Activated gamma-delta T cell treated with anti-CD3 and anti-CD28 coated beads, Interleukin-2, amount 50 U/mL, for 16 hours (primary cell): ENCODE measurements at places on chromosomes 2 and 18.

- no peak for DNase-seq
Measured at GRCh38 chr2:235235977-235236767, 257.7 kb upstream of the AGAP1 start.

GRCh38 chr2:223759569-223760430, 77.6 kb downstream of the AP1S3 start:
- DNase-seq: no peak

GRCh38 chr2:139142252-139142880, 362.2 kb upstream of the NXPH2 start:
- no peak for DNase-seq

GRCh38 chr2:144548532-144549191, 28.7 kb upstream of the ZEB2 start:
- DNase-seq: no peak

DNA sequence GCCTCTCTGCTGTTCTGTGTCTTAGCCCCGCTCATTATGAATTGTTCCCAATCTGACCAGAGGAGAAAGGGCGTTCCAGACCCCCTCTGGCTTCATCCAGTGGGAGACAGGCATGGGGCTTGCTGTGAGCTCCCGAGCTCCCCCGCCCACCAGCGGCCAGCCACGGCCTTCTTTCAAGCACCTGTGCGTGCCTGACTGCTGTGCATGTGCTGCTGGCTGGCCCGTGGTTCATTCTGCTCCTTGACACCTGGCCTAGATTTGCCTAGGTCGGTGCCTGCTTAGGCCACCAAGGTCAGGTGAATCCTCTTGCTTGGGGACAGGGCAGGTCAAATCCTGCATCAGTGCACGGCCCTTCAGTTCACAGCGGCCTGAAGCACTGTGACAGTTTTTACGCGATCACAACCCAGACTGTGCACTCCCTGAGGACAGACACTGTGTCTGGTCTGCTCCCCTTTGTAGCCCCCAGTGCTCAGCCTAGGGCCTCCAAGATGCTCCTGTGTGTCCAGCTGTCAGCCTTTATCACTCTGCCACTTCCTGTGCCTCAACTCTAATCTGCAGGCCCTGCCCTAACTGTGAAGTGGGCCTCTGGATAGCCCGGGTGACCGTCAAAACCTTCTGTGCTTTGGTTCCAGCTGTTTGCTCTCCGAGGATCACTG, 3.6 kb upstream of the LPIN1 start:
- DNase-seq: no peak

DNA sequence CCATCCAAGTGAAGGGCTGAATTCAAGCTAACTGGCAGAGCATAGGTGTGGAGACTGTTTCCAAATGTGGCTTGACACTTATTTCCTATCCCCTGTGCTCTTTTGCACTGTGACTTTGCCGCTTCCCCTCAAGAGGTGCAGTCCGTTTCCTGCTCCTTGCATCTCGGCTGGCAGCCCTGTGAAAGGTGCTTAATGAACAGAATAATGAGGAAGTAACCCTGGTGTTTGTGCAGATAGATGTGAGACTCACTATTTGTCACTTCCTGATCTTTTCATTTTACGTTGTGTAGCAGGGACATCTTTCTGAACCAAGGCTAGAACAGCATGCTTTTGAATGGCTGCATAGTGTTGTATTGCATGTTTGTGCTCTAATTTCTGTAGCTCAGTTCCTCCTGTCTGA, 60.8 kb downstream of the CEP192 start:
- DNase-seq: no peak

DNA sequence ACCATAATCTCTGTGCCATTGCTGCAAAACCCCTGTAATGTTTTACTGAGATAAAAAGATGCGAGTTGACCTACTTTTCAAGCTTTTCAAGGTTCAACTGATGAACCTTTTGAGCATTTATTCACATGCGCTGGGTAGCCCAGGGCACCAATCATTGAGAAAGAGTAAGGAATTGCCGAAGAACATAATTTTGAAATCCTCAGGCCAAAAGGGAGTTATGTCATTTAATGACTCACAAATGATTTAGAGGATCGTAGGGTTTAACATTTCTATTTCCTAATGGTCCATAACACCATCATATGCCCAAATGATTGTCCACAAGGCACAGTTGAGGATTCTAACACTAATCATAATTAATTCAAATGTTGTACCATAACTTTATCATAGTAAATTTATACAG, 20.2 kb upstream of the DLX1 start:
- no peak for DNase-seq

GRCh38 chr2:133760376-133760775, 192.1 kb upstream of the NCKAP5 start:
- DNase-seq: no peak

- DNase-seq: no peak
Measured at GRCh38 chr2:69168950-69169654, 156.1 kb downstream of the ANTXR1 start.

DNA sequence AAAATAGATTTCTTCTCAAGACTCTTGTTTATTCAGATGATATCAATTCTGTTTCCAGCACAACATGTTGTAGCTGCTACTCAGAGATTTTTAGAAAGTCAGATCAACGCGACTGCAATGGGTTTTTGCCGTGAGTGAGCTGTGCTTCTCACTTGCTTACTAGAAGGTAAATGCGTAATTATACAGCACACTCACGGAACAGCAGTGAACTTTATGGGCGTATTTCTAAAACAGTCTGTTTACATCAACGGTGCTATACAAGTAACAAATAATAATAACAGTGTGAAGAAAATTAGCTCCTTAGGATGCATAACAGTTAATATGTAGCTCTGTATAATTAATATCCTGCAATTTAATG, 533.6 kb downstream of the RNF144A start:
- peak; percentile 38 for DNase-seq

- no peak for DNase-seq
Measured at GRCh38 chr2:53629501-53629900, 138.1 kb upstream of the CHAC2 start.

- no peak for DNase-seq
Measured at GRCh38 chr2:218024871-218025270, 22.1 kb upstream of the TNS1 start.

GRCh38 chr2:55239656-55240222, 7.3 kb downstream of the RPS27A start:
- no peak for DNase-seq

DNA sequence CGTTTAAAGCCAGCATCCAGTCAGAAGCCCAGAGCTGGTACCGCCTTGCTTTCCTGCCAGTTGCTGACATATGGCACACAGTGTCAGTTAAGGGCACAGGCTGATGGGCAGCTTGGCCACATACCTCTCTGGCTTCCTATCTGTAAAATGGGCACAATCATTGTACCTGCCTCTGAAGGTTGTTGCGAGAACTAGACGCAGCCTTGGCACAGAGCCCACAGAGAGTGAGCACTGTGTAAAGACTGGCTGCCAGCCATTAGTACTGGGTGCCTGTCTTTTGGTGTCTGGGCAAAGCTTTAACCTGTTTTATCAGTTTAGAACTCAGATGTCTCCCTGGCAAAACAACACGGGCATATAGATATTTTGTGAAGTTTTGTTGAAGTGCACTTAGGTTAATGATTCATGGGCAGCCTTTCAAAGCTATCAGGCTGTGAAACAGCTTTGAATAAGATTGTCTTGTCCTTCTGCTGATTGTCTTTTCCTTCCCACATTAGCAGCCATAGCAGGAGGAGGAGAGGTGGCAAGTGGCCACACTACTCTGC, 269.5 kb downstream of the NEDD4L start:
- DNase-seq: no peak

GRCh38 chr2:99841749-99842148, 300.6 kb downstream of the AFF3 start:
- no peak for DNase-seq

GRCh38 chr2:69704446-69704845, 37.5 kb upstream of the ANXA4 start:
- no peak for DNase-seq

DNA sequence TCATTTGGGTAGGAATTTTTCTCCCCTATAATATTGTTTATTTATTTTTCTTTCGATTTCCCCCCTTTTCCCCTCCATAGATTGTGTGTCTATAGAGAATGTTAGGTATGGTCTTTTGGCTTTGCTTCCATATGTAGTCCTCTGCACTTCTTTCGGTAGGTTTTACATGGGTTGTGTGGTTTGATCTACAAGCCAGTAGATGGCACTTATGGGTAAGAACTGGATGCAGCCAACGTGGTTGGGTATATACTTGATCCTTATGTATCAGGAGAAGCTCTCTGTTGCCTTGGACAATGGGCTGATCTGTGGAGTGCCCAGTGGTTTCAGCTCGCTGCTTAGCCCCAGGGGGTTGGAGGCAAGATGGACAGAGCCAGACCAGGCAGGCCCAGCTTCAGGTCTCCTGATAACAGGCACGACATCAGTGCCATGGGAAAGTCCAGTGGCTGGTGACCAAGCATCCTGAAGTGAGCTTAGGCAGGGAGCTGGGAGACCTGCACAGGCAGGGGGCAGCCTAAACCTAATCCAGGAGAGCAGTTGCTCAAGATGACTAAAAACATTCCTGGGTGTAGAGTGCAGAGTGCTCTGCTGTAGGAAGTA, 488.3 kb downstream of the CCDC85A start:
- DNase-seq: no peak

DNA sequence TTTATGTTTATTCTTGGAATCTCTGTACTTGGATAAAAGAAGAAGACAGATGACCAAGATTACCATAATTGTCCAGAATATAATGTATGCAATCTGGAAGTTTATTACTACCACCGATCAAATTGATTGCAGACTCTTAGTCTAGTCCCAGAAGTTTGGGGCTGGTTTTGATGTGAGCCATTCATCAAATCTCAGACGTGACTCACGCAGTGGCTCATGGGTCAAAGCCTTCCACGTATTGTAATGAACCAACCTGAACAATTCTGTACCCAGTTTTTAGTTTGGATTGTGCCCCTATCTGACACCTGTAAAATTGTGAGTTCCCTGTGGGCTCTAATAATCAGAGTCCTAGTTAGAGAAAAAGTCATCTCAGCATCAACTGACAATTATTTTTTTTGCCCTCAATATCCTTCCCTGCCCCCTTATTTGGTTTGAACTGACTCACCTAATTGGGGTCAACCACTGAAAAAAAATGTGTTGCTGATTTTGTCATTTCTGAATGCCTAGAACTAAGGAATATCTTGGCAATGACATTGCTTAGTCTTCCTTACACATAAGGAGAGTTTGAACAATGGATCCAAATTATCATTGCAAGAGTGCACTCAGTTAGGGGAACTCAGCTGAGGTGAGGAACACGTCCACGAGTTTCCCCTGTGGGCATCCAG, 219.5 kb upstream of the NRP2 start:
- DNase-seq: no peak

DNA sequence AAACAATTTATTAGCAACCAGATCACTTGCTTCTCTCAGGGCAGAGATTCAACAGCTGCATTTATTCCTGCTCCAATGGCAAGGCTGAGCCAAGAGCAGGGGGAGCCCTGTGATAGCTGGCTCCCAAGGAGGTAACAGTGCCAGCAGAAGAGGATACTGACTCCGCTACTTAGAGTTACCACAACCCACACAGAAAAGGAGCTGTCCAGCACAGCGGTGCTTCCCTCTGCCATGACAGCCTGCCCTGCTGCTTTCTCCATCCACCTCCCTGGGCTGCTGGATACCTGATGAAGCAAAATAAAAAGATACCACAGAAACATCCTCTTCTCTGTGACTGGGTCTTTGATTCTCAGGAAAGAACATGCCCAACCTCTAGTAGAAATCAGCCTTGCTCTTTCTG, 467.2 kb downstream of the LRRTM4 start:
- DNase-seq: no peak

GRCh38 chr18:63363951-63364350, 3.1 kb downstream of the KDSR start:
- DNase-seq: peak; percentile 28

DNA sequence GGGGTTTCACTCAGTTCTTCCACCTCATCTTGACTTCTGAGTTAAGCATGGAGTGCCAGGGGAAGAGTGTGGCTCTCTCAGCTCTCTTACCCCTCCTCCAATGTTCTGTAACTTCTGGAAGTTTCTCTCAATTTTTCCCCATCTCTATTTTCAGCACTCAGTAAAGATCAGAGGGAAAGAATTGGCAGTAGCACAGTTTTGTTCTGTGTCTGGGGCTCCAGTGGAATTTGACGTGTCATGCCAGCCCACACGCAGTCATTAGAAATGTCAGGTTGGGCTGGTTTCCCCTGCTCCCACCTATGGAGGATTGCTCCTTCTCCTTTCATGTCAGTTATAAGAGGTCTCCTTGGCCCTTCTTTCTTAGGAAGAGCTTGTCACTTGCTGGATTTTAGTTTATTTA, 104.6 kb upstream of the COL3A1 start:
- no peak for DNase-seq

- no peak for DNase-seq
Measured at GRCh38 chr2:237962432-237963084, 4.3 kb upstream of the UBE2F start.

GRCh38 chr2:12099374-12099773, 352.9 kb downstream of the LPIN1 start:
- DNase-seq: no peak

DNA sequence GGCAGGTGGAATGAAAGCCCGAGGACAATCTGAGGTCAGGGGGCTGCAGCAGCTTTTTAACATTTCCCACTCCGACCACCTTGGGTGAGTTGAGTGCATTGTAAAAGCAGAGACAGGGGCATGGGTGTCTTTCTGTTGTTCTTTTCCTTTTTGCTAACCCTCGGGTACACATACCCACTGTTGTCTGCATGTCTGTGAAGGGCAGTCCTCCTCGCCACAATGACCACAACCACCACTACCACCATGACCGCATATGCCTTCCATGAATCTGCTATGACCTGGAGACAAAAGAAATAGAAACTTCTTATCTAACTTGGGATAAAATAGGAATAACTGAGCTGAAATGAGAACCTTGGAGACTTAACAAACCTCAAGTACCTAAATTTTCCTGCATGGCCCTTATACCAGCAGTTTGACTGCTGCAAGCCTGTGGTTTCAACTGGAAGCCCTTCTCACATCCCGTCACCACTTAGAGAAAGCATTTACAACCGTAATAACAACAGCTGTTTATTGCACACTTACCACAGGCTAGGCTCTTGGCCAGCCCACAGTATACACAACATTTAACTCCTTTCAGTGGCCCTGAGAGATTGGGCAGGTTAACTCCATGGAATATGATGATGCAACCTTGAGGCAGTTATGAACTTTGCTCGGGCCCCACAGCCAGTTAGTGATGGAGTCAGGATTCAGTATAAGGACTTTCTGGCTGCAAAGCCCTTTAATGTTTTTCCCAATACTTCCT, 80.3 kb downstream of the GYPC start:
- no peak for DNase-seq

GRCh38 chr18:79471597-79471996, 75.9 kb downstream of the NFATC1 start:
- no peak for DNase-seq

DNA sequence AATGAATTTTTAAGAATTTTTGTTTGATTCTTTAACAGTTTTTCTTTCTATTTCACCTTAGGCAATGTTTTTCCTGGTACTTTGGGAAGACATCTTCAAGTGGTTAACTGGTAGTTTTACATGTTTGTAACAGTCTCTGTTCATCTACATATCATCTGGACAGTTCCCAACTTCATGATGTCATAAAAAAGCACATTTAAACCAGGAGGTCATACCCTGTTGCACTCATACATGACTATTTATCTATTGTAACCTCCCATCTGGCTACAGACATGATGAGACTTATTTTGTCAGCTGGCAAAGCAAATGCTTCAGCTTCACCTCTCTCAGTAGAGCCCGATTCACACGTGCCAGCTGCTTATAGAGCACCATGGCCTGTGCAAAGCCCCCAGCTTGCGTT, 99.8 kb upstream of the YPEL5 start:
- no peak for DNase-seq

- no peak for DNase-seq
Measured at GRCh38 chr2:11481789-11482472, 16.0 kb upstream of the E2F6 start.

GRCh38 chr2:88051792-88052191, 3.8 kb downstream of the KRCC1 start:
- DNase-seq: no peak
